ENCODE measurements at places on chromosomes 16 and 17.

DNA sequence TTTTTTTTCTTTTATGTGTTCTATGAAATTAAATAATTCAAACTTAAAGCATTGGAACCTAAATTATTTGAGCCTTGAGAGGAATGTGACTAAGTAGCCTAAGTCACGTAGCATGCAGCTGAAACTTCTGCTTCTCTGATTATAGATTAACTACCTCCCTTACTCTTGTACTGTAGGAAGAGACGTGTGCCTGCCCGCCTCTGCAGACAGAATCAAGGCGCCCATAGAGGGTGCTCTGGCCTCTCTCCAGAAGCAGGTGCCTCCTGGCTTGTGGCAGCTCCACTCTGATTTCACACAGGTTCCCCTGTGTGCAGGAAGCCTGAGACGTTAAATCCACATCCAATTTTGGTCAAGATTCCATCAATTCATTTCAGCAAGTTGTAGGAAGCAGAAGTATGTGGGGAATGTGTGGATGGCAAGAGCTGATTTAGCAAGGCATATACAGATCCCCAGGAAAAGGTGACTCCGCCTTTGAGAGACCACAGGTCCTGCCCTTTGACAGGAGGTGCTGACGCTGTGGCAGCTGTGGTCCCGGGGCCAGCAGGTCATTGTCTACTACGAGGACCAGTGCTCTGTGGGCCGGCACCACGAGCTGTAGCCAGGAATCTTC, 1418.8 kb downstream of the CDH11 start:
- DNase-seq = no peak

DNA sequence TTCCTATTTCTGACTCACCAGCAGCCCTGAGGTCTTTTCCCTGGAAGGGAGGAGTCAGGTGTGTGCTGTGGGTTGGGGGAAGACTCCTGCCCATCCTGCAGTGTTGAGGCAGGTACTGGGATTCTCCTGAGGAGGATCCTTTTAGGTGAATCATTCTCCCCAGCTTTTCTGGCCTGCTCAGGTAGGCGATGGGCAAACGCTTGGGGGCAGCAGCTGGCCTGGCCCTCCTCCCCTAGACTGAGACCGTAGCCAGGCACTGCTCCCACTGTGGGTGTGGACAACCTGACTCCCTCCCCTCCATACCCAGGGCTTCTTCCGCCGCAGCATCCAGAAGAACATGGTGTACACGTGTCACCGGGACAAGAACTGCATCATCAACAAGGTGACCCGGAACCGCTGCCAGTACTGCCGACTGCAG, 15.1 kb downstream of the GJD3 start:
- no peak for DNase-seq

GRCh38 chr17:20234276-20234675, 225.1 kb downstream of the SPECC1 start:
- peak; percentile 50 for DNase-seq

DNA sequence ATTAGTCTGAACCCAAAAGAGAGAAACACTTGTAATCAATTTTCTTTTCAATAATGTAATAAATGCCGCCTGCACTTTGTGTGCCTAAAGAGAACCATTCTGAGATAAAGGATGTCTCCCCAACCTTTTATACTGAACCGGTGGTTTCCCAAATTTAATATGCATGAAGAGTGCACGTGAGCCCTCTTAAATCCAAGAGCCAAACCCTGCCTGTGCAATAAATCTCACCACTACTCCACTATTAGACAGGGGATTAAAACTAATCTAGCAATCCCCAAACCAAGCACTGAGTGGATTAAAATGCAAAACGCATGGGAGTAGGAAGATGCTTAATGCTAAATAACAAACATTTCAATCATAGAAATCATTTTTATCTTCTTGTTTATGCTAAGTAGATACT, 351.0 kb upstream of the PSMD7 start:
- DNase-seq = no peak

- no peak for DNase-seq
These were observed 23.4 kb downstream of the SLC25A10 start for GRCh38 chr17:81735264-81736102.

- DNase-seq = no peak
These were observed 67.6 kb upstream of the CACNG5 start for GRCh38 chr17:66767154-66767933.

DNA sequence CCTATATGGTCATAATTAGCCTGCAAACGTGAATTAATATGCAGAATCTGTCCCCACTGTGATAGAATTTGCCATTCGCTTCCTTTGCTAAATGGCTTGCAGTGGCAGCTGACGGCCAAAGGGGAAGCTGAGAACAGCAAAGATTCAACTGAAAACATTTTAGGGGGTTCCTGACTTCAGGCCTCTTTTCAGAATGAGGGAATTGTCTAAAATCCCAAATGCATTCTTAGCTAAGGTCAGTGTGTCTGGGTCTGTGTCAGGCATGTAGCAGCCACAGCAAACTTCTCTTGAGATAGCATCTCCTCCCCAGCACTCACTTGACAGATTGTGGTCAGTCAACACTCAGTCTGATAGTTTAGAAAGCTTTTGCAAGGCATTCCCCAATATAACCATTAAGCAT, 701.1 kb downstream of the WWOX start:
- no peak for DNase-seq

DNA sequence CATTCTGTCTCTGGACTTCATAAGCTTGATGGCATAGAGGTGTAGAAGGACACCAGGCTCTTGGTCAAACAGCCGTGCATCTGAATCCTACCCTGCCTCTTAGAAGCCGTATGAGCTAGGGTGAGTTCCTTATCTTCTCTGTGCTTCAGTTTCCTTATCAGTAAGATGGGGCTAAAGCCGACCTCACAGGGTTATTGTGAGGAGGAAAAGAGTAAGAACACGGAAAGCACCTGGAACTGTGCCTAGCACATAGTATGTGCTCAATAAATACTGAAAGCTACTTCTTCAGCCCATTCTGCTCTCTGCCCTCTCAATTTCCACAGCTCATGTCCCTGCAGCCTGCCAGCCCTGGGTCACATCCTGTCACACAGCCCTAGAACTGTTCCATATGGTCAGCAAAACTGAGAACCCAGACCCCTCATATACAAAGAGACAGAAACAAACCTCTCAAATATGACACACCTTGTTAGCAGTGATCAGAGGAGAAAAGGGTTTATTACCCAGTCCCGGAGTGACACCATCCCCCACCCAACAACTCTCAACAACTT, 17.0 kb upstream of the UBTF start:
- no peak for DNase-seq

DNA sequence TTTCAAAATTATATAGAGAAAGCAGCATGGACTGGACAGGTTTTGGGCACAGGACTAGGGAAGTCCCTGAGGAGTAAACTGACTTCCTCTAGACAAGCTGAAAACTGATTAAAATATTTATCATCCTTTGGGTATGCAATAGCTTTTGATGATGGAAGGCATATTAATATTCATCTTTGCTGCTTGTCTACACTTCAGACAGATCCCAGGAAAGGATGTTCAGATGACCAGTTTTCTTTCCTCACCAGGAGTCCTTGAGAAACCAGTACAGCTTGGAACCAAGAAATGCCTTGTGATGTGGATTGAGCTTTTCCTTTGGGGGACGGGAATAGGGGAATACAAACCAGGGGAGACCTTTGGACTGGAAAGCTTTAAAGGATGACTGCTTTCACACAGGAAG, 195.5 kb downstream of the FTO start:
- no peak for DNase-seq

DNA sequence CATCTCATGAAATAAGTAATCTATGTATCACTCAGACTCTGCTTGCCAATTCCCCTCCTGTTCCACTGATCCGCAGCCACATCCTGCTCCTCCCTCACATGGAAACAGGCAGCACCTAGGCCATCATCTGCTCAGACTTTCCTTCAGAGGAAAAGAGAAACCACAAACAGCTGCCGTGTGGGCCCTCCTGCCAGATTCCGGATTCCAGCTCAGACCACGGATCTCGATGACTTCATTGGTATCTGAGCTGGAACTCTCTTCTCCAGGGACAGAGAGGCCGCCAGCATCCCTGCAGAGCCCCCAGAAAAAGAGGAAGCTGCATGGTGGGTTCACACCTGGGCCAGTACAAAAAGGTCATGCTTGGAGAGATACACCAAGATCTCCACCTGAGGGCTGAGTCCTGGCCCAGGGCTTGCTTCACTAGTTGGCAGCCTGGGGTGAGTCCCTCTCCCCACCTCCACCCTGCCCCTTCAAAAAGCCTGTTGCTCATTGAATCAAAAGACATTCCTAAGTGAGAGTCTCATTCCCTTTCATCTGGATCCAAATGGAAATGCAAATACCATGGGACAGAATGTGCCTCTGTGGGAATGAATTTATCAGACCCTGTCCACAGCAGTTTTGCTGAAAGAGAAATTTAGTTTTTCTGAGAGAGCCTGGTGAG, 47.2 kb downstream of the HOXB1 start:
- DNase-seq = no peak

DNA sequence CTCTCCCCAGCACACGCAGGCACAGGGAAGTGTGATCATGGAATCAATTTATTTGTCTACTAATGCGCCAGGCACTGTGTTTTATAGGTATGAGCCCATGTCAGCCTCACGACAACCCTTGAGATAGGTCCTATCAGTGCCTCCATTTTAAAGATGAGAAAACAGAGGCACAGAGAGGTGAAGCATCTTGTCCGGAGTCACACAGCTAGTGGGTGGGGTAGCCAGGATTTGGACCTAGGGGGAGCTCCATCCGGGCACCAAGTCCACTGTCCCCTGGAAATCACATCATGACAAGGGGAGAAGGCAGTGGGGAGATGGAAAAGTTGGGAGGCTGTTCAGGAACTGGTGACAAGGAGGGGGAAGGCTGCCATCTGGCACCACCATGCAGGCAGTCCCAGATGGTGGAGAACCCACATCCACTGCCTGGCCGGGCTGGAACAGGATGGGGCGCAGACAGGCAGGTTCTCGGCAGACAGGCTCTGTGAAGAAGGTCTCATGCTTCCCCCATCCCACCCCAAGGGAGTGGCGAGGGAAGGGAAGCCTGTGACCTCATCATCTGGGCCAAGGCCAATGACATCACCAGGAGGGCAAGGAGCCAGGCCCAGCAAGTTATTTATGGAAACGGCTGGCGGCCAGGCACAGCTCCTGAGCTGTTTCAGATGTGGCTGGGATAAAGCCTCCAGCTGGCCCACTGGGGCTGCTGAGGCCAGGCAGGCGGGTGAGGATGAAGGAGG, 126.0 kb upstream of the SDK2 start:
- DNase-seq = no peak

GRCh38 chr16:73847090-73847489, 449.5 kb upstream of the PSMD7 start:
- no peak for DNase-seq

DNA sequence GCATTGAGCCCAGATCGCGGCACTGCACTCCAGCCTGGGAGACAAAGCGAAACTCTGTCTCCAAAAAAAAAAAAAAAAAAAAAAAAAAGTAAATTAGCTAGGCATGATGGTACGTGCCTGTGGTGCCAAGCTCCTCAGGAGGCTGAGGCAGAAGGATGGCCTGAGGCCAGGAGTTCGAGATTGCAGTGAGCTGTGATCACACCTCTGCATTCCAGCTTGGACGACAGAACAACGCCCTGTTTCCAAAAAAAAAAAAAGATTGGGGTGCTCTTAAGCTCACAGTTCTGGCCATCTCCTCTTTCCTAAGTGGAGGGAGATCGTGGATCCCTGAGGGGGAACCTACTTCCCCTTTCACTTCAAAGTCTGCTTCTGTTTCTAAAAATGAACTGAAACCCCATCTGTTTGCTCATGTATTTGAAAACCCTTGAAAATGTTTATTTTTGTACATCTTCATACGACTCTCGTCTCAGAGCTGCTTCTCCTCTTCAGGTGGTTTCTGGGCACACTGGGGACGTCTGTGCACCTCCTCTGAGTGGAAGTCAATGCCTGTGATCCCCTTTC, 138.8 kb downstream of the PRKCA start:
- DNase-seq = peak; percentile 55

- DNase-seq = no peak
These were observed 39.3 kb downstream of the IL21R start for GRCh38 chr16:27441276-27441675.

DNA sequence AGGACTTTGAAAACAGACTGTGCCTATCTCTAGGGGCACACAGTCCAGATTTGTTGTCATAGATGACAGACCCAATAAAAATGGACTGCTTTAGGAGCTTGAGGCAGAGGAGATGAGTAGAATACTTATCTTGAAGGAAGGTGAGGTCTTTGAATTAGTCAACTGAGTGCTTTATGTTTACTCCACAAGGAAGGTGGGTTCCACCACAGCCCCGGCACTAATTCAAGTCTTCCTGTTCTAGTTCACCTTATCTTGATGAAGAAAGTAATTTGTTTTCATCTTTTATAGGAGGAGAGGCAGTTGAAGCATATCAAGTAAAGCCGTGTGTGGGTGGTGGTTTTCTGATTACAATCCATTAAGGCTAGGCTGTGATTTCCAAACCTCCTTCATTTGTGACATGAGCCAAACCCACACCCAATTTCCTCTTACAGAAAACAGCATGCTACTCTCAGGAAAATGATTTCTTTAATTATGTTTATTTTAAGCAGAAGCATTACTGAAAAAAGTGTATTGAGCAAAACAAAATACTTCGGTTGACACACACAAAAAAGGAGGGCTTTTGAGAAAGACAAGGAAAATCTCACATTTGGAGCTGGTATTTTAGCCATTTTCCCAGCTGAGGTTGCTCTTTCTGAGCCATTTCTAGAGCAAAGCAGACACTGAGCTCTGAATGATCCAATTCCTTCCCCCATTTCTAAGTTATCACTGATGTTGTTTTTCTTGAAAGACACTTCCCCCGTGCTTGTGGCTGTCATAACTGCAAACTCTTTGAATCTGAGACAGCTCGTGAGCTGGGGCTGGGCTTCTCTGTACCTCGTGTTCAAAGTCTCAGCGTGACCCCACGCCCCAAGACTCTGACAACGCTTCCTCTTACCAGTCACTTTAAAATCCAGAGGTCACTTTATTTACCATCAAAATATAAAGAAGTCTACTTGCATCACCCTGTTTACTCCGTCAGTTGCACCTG, 35.4 kb downstream of the CDRT15 start:
- no peak for DNase-seq

- no peak for DNase-seq
These were observed 129.1 kb downstream of the FTO start for GRCh38 chr16:53832896-53833544.

DNA sequence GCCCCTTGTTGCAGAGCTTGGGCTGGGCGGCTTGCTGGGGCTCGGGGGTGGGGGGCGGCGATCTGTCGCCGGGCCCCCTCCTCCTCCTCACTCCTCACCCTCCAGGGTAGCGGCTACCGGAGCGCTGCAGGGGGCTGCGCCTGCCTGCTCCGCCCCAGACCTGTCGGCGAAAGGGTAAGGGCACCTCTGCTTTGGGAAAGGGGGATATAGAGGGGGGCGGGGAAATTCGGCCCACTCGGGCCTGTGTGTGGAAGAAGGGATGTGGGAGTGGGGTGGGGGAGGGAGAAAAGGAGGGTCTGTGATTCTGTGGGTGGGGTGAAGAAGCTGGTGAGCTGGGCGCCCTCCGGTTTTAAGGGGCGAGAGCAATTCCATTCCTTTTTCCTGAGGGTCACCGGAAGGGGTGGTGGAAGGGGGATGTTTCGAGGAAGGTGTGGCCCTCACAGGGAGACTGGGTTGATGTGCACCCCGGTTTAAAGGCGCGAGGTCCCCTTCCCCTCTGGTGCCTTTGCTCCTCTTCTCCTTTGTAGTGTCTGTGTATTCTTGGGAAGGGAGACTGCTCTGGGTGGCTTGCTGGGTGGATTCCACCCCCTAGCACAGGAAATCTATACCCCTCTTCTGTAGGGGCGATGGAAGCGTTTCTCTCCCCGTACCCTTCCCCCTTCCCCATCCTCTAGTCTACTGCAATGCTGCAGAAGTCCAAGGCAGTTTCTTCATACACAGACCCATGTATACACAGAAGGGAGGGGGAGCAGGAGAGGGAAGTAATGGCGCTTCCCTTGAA, 878 bp downstream of the TAOK1 start:
- DNase-seq = no peak

- DNase-seq = no peak
These were observed 765 bp downstream of the MYO18A start for GRCh38 chr17:29179232-29180033.

Data from GM12864 (cell line).